A549 treated with RU486 at 1 μM for 4 hours (cell line): ENCODE measurements at places on chromosomes 5 and 9. TPM values are rescaled to one million over a fixed set of nuclear protein-coding genes. Genes with fewer than 3 reads are reported as not detected.

The RELL2 gene
- total RNA-seq = 3.7 to 5.2 TPM (median 4.3 TPM) in 5 replicates

The SLC6A3 gene
- total RNA-seq = 0.07 to 0.37 TPM (median 0.14 TPM) in 4 of 5 replicates, not detected in the other

The GGTA1 gene
- 0.06 TPM in 1 of 5 replicates, not detected in the others for total RNA-seq

The SV2C gene
- total RNA-seq = 0.02 TPM in 1 of 5 replicates, not detected in the others

The SMIM32 gene
- total RNA-seq = not detected in 5 replicates

The SPATA6L gene
- total RNA-seq = 1.6 to 2.5 TPM (median 2.3 TPM) in 5 replicates

The GHR gene
- 0.07 TPM in 1 of 5 replicates, not detected in the others for total RNA-seq

The HSPB3 gene
- not detected in 5 replicates for total RNA-seq

The BNC2 gene
- 4.2 to 6.3 TPM (median 5.1 TPM) in 5 replicates for total RNA-seq

The ADAMTS13 gene
- total RNA-seq = 0.33 to 0.97 TPM (median 0.46 TPM) in 5 replicates

The FREM1 gene
- total RNA-seq = not detected in 5 replicates

The CORO2A gene
- 0.35 to 0.69 TPM (median 0.53 TPM) in 5 replicates for total RNA-seq

The IFNA2 gene
- not detected in 5 replicates for total RNA-seq

The IL3 gene
- not detected in 5 replicates for total RNA-seq

The BTNL3 gene
- total RNA-seq = not detected in 5 replicates

The LCN9 gene
- total RNA-seq = not detected in 5 replicates

The TBC1D2 gene
- total RNA-seq = 6.9 to 10.5 TPM (median 9.1 TPM) in 5 replicates

The NSA2 gene
- total RNA-seq = 128 to 160 TPM (median 135 TPM) in 5 replicates

The ZDHHC11B gene
- 1.1 to 1.7 TPM (median 1.3 TPM) in 5 replicates for total RNA-seq

The COL15A1 gene
- total RNA-seq = 0.26 to 0.50 TPM (median 0.34 TPM) in 5 replicates
